ENCODE measurements at places on chromosomes 6 and 20.

DNA sequence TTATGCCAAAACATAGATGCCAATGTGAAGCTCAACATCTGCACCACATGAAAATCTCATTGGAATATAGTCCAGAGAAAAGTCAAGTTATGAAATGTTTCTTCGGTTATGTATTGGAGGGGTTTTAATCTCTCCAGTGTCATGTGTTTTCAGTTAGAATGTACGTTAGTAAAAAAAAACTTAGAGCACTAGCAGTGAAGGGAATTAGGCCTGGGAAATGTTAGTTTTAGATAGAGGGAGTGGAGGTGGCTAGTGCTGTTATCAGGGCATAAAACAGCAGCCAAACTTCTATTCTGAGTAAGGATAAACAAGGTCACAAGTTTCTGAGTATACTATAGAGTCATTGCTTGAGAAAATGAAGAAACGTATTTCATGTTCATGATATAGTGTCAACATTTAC lies 42.9 kb downstream of the HDGFL1 start:
- DNase-seq, result no peak

DNA sequence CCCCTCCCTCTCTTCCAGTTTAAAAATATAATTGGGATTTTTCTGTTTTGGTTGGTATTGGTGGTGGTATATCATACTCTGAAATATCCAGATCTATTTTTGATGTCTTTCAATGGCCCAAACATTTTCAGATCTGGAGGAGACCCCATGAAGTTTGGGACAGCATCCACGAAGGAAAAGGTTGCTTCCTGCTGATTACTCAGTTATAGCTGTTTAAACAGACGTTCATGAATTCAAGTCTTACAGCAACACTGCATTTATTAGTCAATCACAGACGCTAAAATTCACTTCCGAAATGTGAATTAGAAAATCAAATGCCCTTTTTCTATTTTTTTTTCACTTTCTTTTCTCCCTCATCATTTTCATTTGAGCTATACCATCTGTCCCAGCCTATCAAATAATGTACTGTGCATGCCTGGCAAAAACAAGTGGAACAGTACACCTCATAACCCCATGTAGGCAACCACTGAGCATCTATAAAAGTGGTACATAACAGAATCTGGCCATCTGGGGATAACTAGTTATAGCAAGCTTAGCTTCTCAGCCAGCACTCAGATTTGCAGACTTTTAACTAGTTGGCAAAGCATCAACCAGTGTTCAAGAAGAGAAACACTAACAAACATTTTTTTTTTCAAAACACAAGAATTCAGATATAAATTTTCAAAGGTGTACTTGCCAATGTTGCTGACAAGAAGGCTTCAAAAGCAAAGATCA lies 124.5 kb downstream of the HIVEP2 start:
- no peak for DNase-seq

DNA sequence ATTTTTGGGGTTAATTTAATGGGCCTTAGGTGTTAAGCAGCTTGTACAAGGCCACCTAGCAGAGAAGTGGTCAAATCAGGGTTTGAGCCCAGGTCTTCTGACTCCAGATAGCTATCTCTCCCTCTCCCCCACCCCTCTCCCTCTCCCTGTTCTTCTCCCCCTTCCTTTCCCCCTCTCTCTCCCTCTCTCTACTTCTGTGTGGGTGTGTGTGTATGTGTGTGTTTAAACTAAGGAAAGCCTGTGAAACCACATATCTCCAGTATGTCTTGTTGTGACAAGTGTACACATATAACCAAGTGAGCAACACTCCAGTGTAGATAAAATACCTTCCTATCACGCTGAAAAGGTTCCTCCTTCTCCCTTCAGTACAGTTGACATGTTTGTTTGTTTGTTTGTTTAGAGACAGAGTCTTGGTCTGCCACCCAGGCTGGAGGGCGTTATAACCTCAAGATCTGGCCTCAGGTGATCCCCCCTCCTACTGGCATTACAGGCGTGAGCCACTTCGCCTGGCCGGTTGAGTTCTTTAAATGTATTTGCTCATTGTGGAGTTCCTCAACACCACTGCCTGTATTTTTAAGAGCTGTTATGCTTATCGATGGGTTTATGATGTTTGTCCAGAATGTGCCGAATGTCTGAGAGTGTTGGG lies 140.4 kb downstream of the JARID2 start:
- no peak for DNase-seq

- DNase-seq, result no peak
These were observed 338.9 kb downstream of the QKI start for GRCh38 chr6:163753430-163753829.

- DNase-seq, result no peak
These were observed 1066.8 kb upstream of the CITED2 start for GRCh38 chr6:140441256-140441655.

- no peak for DNase-seq
These were observed 15.6 kb upstream of the BICRAL start for GRCh38 chr6:42766163-42766670.

GRCh38 chr20:58223358-58223941 lies 5.0 kb downstream of the ANKRD60 start:
- DNase-seq, result no peak

DNA sequence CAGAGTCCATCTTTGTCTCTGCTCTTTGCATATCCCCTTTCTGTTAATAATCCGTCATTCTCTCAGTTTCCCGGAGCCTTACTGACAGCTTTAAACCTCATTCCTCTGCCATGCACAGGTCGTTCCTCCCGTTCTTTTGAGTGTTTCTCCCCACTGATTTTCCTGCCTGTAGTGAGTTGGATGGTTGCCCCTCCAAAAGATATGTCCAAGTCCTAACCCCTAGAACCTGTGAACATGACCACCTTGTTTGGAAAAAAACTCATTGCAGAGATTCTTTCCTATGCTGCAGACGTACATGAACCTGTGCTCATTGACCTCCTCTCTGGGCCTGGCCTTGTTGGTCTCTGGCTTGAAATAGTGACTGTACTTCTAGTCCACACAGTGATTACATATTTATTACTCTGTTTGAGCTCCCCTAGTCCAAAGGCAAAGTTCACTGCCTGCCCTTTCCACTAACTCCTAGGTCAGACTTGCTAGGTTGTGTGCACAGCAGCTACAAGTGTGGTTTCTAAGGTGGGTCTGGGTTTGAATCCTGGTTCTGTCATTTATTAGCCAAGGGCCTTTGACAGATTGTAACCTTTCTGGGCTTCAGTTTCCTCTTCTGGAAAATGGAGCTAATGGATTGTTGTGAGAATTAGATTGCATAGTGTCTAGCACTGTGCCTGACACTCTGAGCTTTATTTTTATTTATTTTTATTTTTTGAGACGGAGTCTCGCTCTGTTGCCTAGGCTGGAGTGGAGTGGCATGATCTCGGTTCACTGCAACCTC lies 29.3 kb downstream of the PPARD start:
- DNase-seq, result no peak

GRCh38 chr6:53492860-53493634 lies 51.9 kb downstream of the GCLC start:
- DNase-seq, result no peak

Data from activated T-helper 1 cell treated with anti-CD3 and anti-CD28 coated beads, Interleukin-2, amount 50 U/mL, for 16 hours (primary cell).